ENCODE measurements at places on chromosomes 6 and 20.

DNA sequence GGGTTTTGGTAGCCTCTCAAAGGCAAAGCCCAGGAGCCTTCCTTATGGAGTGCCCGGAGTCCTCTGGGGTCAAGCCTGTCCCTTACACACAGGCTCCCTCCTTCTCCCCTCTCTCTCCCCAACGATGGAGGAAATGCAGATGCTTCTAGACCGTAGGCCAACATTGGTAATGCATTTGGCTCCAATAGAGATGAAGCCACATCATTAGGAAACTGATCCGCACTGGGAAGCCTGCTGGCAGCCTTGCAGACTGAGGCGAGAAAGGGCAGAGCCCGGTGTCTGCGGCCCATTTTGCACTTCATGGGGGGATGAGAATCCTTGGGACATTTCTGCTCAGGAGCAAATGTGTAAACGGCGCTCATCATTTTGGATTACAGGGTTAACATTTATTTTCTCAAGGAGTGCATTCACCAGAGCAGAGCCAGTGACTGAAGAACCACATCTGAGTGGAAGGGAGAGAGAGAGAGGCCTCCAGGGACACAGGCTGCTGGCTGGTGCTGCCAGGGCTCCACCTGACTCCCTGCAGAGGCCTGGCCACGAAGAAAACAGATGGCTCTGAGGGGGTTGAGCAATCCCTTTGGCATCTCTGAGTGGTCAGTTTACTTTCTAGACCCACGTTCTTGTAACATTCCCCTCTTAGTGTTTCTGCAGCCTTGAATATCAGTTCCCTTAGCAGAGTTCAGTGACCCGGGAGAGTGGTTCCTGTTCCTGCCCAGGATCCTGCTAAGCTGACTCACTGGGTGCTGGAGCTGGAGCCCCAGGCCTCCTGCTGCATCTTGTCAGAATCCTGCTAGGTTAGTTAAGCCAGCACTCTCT is 4.4 kb upstream of the CST3 start:
- DNase-seq: no peak

DNA sequence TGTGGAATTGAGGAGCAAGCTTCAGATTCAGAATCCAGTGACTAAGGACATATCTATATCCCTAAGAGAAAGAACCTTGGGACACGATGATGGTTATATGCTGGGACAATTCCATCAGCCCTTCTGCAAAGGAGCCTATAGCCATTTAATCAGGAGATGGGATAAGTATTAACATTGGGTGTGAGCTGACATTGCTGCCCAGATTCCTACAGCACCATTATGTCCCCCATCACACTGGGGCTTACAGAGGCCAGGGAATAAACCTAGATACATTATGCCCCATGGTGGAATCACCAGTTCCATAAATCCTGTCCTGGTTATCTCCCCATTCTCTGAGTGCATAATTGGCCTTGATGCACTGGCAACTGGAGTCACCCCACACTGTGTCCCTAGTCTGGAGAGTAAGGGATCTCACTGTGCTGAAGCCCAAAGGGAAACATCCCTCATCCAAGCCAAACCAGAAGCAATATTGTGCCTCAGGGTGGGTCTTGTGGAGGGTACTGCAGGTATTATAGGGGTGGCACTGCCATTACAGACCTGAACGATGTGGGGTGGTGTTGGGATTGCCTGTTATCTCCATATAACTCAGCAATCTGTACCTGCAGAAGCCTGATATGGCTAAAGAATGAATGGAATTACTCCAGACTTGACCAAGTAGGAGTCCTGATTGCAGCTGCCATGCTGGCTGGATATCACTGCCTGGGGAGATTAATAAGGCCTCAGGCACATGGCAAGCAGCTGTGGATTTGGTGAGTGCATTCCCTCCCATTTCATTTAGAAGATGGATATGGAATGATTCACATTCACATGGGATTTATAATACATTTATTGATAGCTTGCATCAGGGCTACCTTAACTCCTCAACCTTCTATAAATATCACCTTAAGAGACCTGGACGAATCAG is 5.0 kb downstream of the HLA-A start:
- DNase-seq: no peak

DNA sequence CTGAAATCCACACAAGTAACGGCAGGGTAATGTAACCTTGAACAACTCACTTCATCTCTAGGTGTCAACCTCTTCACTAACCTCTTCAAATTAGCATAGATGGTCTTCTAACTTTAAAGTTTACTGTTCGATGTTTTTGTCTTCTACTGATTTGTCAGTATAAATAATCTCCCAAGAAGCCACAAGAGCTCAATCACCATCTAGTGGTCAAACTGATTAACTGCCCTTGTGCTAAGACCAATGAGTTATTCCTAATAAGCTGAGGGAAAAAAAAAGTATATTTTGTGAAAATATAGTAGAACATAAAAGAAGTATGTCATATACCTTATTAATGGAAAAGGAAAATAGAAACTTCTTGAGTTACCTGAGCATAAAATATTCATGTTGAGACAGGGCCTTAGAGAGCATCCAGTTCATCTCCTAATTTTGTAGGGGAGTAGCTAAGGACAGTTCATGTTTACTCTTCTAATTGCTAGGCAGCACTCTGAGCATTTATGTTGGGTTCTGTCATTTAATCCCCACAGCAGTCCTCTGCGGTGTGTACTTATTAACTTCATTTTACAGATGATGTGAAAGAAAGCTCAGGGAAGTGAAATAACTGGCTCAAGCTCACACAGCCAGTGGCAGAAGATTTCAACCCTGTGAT is 317.1 kb downstream of the ESR1 start:
- no peak for DNase-seq

DNA sequence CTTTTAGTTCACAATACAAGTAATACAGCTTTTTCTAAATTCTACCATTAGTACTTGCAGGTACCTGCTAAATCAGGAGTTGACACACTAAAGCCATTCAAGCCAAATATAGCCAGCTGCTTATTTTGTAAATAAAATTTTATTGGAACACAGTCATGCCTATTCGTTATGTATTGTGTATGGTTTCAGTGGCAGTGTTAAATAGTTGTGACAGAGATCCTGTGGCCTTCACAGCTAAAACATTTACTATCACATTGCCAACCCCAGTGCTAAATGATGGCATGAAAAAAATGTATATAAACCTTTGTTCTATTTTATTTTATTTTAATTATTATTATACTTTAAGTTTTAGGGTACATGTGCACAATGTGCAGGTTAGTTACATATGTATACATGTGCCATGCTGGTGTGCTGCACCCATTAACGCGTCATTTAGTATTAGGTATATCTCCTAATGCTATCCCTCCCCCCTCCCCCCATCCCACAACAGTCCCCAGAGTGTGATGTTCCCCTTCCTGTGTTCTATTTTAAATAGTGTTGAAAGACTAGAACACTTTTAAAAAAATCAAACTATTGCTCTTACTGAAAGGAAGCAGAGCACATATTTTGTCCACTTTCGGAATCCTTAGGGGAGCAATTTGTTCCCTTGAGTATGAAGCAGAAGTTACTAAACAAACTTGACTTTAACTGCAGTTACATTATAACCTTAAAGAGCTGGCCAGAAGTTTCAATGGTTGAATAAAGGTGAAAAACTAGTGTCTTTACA is 115.7 kb downstream of the PRIM2 start:
- no peak for DNase-seq

DNA sequence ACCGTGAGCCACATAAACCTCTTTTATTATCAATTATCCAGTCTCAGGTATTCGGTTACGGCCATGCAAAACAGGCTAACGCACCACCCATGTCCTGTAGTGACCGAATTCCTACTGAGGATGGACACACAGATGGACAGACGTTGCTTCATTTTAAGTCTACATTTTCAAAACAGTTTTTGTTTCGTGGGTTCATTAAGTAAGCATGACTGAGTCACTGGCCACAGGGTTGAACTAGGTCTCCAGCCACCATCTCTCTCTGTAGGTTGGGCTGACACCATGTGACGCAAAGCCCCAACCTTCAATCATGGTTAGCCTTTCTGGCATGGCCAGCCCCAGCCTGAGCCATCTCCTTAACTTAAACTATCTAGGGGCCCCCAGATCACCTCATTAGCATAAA is 110.0 kb upstream of the SLC22A23 start:
- no peak for DNase-seq

DNA sequence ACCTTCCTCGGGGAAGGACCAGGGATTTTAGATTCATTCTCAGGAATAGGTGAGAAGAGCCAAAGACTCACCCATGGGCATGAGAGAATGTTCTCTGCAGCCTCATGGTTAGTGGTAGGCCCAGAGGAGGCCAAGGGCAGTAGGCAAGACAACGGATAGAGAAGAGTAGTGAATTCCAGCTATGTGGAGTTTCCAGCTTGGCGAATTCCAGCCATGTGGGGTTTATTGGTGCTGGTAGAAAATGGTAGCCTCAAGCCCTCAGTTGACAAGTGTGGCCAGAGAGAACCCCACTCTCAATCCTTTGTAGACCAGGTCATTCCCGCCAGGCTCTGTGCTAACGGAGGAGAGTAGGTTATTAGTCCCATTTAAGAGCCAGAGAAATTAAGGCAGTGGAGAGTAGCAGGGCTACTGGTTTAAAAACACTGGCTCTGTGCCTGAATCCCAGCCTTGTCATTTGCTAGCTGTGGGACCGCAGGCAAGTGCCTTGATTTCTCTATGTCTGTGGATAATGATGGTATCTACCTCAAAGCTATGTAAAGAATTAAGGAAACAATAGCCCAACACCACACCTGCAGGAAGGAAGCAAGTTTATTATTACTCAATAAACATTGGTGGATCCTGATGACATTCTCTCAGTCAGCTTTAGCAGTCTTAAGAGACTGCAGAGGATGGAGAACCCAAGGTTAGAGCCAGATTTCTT is 2.0 kb upstream of the SLC9A8 start:
- DNase-seq: no peak

GRCh38 chr6:88458662-88459061 is 292.5 kb upstream of the CNR1 start:
- no peak for DNase-seq

DNA sequence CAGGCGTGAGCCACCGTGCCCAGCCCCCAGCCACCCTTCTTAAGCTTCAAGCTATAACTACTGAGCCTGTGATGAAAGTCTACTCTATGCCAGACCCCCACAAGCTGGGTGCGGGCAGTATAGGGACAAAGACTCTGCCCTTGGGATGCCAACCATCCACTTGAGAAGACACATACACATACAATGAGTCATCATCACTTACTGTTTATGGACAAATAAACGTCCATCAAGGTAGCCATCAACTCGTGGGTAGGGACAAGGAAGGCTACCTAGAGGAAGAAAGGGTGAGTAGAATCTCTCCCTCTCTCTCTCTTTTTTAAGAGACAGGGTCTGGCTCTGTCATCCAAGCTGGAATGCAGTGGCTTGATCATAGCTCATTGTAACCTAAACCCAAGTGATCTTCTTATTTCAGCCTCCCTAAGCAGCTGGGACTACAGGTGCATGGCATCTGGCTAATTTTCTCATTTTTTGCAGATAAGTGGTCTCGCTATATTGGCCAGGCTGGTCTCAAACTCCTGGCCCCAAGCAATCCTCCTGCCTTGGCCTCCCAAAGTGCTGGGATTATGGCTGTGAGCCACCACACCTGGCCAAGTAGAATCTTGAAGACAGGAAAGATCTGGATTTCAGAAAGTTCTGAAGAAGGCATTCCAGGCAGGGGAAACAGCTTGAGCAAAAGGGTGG is 2.6 kb upstream of the TP53INP2 start:
- DNase-seq: no peak
